ENCODE measurements at places on chromosomes 12 and 14.

DNA sequence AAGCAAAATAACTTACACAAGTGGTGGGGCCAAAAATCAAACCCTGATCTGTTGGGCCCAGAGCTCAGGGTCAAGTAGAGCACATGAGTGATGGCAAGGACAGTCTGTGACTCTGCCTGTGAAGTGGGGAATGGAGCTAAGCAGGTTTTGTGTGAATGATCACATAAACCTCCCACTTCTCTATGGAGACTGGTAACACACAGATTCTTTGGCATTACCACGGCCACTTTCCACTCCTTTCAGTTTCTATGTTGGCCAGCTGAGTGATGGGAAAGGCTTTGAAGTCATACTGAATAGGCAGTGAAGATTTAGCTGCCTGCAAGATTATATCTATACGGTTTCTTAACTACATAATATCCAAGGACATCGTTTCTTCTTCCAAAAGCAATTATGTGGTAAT is 97.9 kb downstream of the ARMH4 start:
- no peak for DNase-seq

- no peak for DNase-seq
Observed at GRCh38 chr12:112573141-112573540, 154.4 kb downstream of the PTPN11 start.

GRCh38 chr12:124687174-124687902 is 119.9 kb upstream of the NCOR2 start:
- no peak for DNase-seq

DNA sequence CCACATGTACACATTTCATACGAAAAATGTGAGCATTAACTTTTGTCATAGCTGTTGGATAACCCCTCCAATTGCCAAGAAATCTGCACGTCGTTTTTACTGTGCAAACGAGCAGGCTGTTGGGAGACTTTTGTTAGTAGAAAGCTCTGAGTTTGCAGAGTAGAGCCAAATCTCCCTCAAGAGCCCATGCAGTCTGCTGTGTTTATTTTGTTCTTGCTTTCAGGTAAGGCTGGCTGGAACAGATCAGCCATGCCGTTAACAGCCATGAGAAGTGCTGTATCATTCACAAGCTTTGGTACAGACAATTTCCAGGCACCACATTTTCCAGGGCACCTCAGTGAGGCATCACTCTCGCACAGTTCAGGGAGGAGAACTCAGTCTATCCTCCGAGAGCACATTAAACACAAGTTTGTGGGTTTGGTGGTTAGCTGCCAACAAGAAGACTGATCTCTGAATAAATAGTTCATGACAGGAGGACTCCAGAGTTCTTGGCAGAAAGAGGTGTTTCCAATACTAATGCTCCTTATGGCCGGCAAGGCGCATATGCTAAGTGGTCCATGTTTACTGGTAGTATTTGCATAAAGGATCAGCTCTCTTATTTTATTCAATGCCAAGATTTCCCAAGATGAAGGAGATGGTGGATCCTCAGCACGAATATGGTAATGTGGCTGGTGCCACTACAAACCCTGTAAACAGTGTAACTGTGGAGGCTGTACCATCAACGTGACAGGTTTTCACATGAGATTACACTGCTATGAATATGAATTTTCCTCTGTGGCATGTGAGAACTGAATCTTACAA is 30.3 kb upstream of the PELI2 start:
- DNase-seq: no peak

GRCh38 chr12:132422040-132422380 is 67.9 kb upstream of the FBRSL1 start:
- no peak for DNase-seq

- DNase-seq: no peak
Observed at GRCh38 chr12:111405859-111406473, at the start of gene SH2B3. Gene SH2B3 (plus strand): TSS chr12:111405923. CDS start chr12:111418146, 12,223 bp downstream.

DNA sequence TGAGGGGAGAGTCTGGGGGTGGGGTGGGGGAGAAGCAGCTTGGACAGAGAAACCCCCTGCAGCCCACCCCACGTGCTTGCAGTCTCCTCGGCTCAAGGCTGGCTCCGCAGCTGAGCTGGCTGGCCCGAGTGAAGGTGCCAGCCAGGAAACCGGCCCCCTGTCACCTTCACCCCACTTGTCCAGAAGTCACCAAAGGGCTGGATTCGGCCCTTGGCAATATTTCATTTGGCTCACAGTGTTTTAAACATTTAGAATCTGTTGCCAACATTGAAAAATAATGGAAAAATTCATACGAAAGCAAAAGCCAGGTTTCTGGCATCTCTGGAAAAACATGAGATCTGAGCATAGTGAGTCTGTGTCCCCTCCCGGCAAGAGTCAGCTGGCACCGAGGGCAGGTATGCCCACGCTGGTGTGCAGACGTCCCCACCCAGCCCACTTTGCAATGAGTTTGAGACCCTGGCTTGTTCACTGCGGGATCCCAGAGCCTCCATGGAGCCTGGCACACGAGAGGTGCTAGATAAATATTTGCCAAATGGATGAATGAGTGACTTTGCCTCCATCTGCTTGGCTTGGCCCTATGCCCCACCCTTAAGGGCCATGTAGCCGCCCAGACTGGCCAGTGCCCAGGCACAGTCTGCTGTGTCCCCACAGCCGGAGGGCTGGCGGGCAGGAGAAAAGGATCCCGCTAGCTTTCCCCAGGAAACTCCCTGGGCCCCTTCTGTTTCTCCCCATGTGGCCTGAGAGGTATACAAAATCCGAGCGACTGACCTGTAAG is 18.2 kb downstream of the MSI1 start:
- DNase-seq: peak; percentile 32

DNA sequence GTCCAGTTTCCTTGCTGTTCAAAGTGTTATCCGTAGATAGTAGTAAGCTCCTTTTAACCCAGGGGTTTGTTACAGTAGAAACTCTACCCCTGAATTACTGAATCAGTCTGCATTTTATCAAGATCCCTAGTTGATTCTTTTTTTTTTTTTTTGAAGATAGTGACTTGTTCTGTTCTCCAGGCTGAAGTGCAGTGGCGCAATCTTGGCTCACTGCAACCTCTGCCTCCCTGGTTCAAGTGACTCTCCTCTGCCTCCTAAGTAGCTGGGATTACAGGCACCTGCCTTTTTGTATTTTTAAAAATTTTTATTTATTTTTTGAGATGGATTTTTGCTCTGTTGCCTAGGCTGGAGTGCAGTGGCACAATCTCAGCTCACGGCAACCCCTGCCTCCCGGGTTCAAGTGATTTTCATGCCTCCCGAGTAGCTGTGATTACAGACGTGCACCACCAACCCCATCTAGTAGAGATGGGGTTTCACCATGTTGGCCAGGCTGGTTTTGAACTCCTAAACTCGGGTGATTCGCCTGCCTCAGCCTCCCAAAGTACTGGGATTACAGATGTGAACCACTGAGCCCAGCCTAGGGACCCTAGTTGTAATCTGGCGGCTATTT is 10.5 kb downstream of the LARP4 start:
- DNase-seq: no peak

GRCh38 chr14:33348510-33348909 is 409.8 kb downstream of the NPAS3 start:
- DNase-seq: no peak

DNA sequence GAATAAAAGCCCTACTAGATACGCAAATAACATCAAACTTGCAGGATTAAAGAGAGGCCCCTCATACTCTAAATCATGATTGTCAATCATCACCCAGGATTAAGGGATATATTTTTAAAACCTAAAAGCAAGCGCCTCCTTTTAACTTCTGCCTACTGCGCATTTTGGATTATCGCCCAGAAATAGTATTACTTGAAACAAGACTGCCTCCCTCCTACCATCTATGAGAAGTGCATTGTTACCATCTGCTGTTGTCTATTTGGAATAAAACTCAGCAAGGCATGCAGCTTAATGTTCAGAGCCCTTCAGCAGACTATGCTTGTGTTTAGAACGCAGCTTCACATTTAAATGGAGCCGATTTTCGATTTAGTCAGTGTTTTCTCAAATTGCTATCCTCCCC is 79.6 kb downstream of the EXOC5 start:
- DNase-seq: peak; percentile 22

DNA sequence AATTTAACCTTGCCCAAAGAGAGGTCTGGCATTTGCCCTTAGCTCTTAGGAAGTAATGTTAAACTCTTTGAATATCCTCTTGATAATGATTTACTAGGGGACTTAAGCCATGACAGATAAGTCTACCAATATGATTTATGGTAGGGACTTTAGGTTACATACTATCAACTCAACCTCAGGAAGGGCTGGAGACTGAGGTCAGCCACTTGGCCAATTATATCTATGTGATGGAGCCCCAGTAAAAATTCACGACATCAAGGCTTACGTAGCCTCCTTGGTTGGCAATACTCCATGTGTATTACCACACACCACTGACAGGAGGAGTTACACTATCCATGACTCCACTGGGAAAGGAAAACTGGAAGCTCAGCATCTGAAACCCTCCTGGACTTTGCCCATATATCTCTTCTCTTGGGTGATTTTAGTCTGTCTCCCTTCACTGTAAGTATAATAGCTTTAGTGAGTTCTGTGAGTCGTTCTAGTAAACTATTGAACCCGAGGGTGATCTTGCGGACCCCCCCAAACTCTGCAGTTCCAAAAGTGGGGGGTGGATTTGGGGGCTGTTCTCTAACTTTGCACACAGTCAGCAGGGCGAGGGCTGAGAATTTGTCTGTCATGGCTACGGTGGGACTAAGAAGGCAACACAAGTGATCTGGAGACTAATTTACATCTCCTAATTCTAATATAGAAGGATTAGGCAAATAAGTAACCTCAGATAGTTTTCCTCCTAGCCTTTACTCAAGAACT is 62.3 kb downstream of the R3HDM2 start:
- no peak for DNase-seq

DNA sequence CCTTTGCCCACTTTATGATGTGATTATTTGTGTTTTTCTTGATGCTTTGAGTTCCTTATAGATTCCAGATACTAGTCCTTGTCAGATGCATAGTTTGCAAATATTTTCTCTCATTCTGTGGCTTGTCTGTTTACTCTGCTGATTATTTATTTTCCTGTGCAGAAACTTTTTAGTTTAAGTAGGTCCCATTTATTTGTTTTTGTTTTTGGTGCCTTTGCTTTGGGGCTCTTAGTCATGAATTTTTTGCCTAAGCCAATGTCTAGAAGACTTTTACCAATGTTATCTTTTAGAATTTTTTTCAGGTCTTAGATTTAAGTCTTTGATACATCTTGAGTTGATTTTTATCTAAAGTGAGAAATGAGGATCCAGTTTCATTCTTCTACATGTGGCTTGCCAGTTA is 667.3 kb downstream of the SLC16A7 start:
- no peak for DNase-seq

- DNase-seq: peak; percentile 26
Observed at GRCh38 chr14:77158175-77158881, 16.7 kb upstream of the ZDHHC22 start.

GRCh38 chr14:77314539-77315457 is 5.9 kb downstream of the POMT2 start:
- no peak for DNase-seq

Measured in NCI-H2081 treated with DMSO at 0.1 percent for 48 hours (cell line).